Stimulated activated CD4-positive, alpha-beta T cell treated with anti-CD3 and anti-CD28 coated beads, Interleukin-1b, Interleukin-23, amount 100 ng/mL, for 48 hours (primary cell): ENCODE measurements at places on chromosomes 3 and 15.

DNA sequence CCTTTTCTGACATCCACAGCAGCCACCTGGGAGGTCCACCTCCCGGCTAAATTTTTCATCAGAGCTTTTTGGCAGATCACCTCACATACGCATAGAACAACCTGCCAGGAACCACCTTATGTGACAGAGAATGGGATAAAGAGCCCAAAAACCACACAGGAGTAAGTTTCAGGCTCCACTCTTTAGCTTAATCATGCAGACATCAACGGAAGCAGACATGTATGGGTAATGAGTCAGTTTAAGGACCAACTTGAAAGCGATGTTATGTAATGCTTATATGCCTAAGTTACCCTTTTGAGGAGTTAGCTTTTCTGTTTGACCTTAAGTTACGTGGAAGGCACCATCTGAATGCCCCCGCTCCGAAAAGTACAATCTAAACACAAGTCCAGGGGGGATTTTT, 183.3 kb upstream of the BHLHE40 start:
- no peak for DNase-seq

DNA sequence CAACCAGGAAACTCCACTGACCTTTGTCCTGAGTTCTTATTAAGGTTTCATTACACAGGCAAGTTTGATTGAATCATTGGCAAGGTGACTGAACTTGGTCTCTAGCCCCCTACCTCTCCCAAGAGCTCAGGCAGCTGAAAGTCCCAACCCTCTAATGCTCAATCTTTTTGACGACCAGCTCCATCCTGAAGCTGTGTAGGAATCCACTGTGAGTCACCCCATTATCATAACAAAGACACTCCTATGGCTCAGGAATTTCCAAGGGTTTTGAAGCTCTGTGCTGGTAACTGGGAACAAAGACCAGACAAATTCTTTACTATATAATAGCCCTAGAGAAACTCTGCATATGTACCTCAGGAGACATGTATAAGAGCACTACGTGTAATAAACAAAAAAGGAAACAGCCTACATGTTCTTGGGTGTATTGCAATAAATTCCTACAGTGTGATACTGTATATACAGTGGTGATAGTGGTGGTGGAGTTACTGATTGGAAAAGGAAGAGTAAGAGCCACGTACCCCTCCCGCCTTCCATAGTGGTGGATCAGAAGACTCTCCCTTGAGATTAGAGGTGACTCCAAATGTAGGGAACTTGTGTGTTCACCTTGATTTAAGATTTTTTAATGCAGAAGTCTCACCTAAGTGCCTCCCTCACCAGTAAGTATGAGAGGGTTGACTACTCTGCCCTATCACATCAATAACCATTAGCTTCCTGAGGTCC, 116.6 kb downstream of the ST8SIA2 start:
- no peak for DNase-seq

DNA sequence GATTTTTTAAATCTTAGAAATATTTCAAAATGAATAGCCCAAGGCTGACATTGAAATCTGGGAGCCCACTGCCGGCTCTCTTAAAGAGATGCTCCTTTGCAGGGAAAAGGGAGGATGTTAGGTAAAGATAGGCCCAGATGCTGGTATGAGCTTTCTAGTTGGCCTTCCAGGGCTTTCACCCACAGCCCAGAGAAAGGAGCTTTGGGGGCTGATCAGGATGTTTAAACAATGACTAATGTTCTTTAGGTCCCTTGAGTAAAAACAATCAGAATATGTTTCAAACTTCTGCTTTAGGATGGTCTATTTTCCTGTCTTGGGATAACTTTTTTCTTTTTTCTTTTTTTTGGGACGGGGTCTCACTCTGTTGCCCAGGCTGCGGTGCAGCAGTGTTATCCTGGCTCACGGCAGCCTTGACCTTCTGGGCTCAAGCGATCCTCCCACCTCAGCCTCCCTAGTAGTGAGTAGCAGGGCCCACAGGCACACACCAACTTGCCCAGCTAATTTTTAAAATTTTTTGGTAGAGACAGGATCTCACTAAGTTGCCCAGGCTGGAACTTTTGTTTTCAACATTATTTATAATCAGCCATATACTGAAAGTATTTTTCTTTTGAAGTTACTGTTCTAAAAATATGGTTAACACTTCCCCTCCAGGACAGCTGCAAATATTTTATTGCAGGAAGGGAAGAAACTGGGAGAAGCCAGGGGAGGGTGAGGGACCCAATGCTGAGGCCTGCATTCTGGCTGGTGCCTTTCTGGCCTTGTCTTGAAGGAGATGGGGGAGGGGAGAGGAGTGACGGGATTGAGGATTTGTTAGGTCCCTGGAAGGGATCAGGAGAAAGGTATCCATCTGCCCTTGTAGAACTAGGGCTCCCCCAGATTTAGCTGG, 70.1 kb downstream of the TRAK1 start:
- DNase-seq: no peak

DNA sequence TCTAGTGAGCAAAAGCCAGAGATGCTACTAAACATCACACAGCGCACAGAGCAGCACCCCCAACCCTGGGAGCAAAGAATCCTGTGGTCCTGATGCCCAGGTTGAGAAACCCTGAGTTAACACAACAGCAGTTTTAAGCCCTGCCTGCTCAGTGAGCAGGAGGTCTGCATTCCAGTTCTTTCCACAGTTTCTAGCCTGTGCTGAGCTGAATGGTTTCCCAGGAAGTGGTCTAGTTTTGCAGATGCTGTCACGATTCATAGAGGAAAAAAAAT, 171.1 kb upstream of the PROK2 start:
- DNase-seq: no peak

- DNase-seq: no peak
Measured at GRCh38 chr3:24493746-24494617, 668 bp downstream of the THRB start.

GRCh38 chr3:87167628-87168456, 59.3 kb upstream of the CHMP2B start:
- peak; percentile 2 for DNase-seq

GRCh38 chr3:158718490-158719170, 13.6 kb downstream of the RARRES1 start:
- no peak for DNase-seq
